Uterus (tissue), 4 donors: ENCODE measurements at places on chromosomes 12 and 14.

DNA sequence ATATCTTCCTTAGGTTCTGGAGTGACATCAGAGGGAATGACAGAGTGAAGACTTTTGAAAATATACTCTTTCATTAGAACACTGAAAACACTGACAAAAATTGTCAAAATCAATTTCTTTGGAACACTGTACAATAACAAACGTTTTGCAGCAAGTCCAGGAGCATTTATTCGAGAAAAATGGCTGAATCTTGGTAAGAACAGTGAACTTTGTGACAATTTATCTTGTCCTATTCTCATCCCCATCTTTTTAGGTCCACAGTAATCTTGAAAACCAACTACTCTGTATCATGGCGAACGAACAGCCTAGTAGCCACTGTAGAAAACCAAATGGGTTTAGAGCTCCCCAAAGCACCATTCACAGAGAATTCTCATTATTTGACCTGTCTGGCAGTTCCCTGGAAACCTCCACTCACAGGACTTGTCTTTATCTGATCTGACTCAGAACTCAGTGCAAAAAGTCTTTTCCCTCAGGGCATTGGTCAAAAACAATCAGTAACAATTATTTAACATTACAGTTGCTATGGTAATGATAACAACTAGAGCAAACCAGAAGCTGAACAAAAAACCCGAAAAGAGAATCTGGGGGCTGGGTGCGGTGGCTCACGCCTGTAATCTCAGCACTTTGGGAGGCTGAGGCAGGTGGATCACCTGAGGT lies 20.3 kb upstream of the PPP2R5E start:
- no peak for DNase-seq

DNA sequence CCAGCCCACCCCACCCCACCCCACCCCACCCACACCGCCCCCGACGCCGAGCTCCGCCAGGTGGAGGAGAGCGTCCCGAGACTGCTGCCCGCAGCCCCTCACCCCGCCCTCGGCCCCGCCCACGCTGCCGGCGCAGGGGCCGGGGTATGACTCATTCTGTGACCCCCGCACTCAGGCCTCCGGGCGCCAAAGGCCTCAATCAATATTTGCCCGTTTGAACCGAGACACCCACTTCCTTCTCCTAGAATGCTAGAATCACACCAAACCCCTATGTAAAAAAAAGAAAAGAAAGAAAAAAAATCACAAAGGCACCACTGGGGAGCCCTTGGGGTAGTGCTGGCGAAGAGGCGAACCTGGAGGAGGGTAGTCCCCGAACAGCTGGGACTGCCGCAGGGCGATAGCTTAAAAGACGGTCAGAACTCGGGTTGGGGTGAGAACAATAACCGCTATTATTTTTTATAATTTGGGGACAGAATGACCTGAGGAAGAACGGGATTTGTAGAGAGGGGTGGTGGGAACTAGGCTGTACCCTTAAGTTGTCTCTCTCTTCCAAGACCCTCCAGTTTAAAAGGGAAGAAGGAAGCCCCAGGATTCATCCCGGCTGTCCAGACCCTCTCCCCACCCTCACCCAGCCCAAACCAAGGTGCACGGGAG lies 894 bp downstream of the KRT8 start:
- DNase-seq, result peak; percentile 46

GRCh38 chr12:54052438-54053002 lies 1.1 kb upstream of the HOXC4 start:
- DNase-seq, result no peak

DNA sequence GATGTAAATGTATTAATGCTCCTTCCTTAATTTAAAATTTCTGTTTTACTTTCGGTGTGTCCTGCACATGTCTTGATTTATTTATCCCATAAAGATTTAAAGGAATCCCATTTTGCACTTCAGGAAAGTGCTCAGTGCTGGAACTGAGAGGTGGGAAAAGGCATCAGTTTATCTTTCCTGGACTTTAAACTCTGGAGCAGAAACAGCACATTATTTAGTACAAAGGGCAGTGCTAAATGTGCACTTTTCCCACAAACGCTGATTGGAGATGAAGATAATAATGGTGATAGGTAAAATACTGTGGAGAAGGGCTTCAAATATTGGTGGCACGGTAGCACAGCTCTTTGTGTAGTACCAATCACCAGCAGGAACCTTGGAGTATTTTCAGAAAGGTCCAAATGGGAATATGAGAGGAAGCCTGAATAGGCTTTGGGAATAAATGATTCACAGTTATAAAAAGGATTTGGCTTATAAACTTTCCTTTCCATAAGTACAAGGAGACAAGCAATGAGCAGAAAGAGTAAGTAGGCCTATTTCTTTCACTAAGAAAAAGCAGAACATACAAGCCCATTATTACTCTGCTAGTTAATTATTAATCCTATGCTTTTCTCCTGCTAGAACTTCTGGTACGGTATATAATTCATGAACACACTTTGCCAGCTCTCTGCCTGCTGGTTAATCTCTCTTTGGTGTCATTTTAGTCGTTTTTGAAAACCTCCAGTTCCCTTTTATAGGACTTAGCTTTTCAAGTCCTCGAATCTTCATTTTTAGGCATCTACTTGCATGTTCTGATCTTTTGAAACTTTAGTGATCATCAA lies 58.3 kb downstream of the SLC15A5 start:
- no peak for DNase-seq

DNA sequence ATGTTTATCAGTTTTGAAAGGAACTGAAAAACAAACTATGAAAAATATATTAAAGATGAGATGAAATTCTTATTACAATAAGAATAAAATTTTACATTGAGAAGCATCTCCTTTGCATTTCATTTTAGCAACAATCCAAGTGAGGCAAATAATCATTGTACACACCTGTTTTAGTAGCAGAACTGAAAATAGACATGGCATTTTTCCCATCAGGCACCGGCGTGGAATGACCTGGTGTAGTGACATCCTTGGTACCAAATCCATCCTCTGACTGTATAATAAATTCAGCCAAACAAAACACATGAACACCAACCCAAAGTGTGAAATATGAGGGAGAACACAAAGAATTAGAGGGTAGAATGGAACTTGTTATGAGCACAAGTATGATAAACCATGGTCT lies 271.4 kb downstream of the MED13L start:
- no peak for DNase-seq

DNA sequence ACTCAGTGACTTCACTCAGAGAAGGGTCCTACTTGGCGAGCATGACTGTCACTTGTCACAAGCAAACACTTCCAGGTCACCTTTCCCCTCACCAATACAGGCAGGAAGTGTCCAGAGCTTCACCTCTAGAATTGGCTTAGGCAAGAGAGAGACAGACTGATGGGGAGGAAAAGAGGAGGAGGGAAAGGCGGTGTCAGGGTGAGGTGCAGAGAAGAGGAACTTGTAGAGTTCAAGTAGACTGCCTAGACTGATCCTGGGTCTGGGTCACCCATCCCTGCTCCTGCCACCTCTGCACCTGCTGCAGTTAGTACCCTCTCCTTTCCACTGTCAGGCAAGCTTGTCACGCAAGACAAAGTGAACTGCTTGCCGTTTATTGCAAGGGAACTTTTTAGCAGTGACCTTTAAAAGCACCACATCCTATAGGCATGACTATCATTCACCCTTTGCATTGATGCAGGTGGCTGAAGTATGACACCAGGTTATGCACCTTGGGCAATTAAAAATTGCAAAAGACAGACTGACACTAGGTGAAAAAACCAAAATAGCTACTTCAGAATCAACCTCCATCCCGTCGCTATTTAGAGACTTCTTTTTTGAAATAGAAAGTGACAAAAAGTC lies 292.4 kb downstream of the SYT1 start:
- no peak for DNase-seq

DNA sequence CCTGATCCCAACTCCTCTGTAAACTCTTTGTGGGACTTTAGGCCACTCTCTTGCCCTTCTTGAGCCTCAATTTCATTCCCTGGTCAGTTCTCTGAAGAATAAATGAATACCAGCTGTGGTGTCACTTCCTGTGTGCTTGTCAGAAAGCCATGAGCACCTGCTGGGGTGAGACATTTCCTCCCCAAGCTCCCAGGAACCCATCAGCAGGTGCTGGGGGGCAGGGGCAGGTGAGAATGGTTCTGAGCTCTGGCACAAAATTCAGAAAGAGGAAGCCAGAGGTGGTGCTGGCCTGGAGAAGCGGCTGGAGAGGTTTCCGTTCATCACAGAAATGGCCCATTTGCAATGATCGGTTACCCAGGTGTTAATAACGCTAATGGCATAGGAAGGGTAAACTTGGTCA lies 14.9 kb downstream of the LHX5 start:
- no peak for DNase-seq
